ENCODE measurements at places on chromosomes 7 and 10.

GRCh38 chr10:104322416-104322782 is 15.9 kb downstream of the ITPRIP start:
- DNase-seq, result no peak

DNA sequence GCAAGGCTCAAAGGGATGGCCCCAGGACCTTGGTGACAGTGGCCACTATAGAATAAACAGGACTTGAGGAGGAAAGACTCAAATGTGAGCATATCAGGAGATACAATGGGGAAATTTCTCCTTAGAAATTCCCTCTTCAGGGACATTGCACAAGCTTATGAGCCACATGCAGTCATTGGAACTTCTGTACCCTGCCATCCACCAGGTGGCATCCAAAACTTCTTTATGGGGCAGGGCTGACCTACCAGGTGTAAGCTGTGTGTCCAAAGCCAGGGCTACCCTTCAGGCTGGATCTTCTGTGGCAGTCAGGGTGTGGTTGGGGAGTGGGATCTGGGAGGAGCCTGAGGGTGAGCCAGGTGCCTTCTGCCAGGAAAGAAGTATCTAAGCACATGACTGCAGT is 36.6 kb upstream of the LRRC18 start:
- peak; percentile 33 for DNase-seq

- DNase-seq, result no peak
These were observed 15.6 kb upstream of the RTKN2 start for GRCh38 chr10:62284221-62284620.

DNA sequence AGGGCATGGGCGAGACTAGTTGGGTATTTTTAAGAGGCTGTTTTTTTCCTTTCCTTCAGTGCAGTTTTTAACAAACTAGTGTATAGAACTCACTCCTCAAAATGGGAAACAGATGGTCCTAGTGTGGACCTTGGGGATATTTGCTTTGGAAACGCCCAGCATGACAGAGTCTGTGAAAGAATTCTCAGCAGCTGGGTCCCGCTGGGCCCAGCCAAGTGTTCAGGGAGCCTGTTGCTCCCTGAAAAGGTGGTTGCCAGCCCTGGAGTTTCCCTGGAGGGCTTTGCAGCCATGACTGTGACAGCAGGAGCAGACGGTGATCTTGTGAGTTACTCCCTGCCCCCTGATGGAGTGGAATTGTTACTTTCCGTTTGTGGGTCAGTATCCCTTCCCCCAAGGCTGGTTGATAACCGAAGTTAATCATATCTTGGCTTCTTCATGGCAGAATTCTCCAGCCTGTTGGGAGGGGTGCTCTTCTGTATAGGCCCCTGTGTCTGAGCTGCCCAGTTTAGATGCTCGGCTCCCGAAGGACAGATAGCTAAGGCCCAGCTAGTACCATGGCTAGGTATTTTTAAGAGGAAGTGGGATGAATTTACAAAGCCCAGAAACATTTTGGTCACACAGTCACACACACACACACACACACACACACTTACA is 278.6 kb upstream of the HABP2 start:
- DNase-seq, result no peak

DNA sequence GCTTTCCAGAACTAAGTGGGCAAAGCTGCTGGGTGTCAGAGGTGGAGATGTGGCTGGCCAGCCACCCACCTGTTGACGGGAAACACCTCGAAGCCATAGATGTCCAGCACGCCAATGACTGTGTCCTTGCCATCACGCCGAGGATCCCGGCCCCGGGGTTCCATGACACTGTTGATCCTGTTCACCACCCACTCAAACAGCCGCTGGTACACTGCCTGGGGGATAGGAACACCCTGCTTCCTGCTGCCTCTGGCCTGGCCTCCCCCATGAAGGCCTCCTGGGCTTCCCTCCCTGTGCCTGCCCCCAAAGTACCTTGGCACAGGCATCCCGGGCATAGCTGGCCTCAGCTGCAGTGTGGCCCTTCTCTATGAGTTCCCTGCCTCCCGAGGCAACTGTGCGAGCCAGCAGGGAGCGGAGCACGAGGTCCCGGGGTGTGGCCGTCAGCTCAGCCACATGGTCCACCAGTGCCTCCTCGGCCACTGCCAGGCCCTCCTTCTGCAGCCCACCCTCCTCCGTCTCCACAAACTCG is 8.2 kb downstream of the MYO1G start:
- no peak for DNase-seq

DNA sequence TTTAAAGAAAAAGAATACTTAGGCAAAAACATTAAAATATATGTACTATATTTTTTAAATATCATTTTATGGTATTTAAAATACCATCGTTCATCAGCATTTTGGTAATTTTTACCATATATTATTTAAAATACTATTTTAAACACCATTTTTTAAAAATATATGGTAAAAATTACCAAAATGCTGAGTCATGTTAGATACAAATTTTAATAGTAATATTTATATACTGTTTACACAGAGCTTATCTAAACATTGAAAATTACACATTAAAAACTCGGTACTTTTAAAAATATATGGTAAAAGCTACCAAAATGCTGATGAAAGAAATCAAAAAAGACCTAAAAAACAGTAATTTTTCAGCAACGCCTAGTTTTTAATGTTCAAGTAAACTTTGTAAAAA is 105.6 kb downstream of the TPK1 start:
- no peak for DNase-seq

- peak; percentile 24 for DNase-seq
These were observed 23.3 kb downstream of the BPGM start for GRCh38 chr7:134669845-134670373.

All from cerebellar cortex (tissue), 1 donor.